ENCODE measurements at places on chromosomes 5 and 9. TPM values are rescaled to one million over a fixed set of nuclear protein-coding genes. Genes with fewer than 3 reads are reported as not detected.

Gene NUDT12
- 19.1 TPM for polyA plus RNA-seq

Gene ACTBL2
- polyA plus RNA-seq, result not detected

Gene IFNA13
- polyA plus RNA-seq, result not detected

Gene STXBP1
- 169 TPM for polyA plus RNA-seq

Gene FAF2
- 44.3 TPM for polyA plus RNA-seq

Gene HINT2
- 34.4 TPM for polyA plus RNA-seq

Gene PCDHAC1
- 11.6 TPM for polyA plus RNA-seq

Gene DRD1
- 10.2 TPM for polyA plus RNA-seq

Gene PDCD1LG2
- polyA plus RNA-seq, result 0.71 TPM

Gene NUTM2F
- polyA plus RNA-seq, result not detected

Gene EXOSC3
- polyA plus RNA-seq, result 13.5 TPM

Gene ETF1
- polyA plus RNA-seq, result 34.8 TPM

Gene RIC1
- 5.5 TPM for polyA plus RNA-seq

Gene ZNG1E
- polyA plus RNA-seq, result 144 TPM

Gene GABRG2
- polyA plus RNA-seq, result 568 TPM

Gene ORM2
- not detected for polyA plus RNA-seq

Gene SAXO1
- polyA plus RNA-seq, result not detected

Gene TNC
- 2.9 TPM for polyA plus RNA-seq

Gene LHX3
- polyA plus RNA-seq, result not detected

Gene IRX2
- polyA plus RNA-seq, result 2.1 TPM

Gene ACER2
- not detected for polyA plus RNA-seq

Gene GFI1B
- not detected for polyA plus RNA-seq

Gene SLC45A2
- polyA plus RNA-seq, result not detected

Gene RNF38
- polyA plus RNA-seq, result 15.5 TPM

Gene TSLP
- not detected for polyA plus RNA-seq

Gene CTXN3
- not detected for polyA plus RNA-seq

Gene COL23A1
- 2.1 TPM for polyA plus RNA-seq

Gene GGTA1
- not detected for polyA plus RNA-seq

Gene TNPO1
- polyA plus RNA-seq, result 16.4 TPM

Gene SLC4A9
- polyA plus RNA-seq, result 0.11 TPM

Gene STPG3
- not detected for polyA plus RNA-seq

Gene PSMB7
- polyA plus RNA-seq, result 379 TPM

Gene HAVCR1
- polyA plus RNA-seq, result not detected

Gene TMEM252
- not detected for polyA plus RNA-seq

Gene GARIN3
- 0.70 TPM for polyA plus RNA-seq

Gene IFNW1
- polyA plus RNA-seq, result not detected

Gene IFNE
- not detected for polyA plus RNA-seq

Gene IFNA21
- polyA plus RNA-seq, result not detected

Gene HTR4
- not detected for polyA plus RNA-seq

Gene TAF11L10
- polyA plus RNA-seq, result not detected

Gene CKMT2
- not detected for polyA plus RNA-seq

Gene GPR21
- polyA plus RNA-seq, result 2.5 TPM

Gene ZNF366
- polyA plus RNA-seq, result not detected

Gene GTF3C4
- polyA plus RNA-seq, result 2.9 TPM

Gene WNK2
- polyA plus RNA-seq, result 17.7 TPM

Gene CRB2
- polyA plus RNA-seq, result not detected

Gene LOX
- 46.4 TPM for polyA plus RNA-seq

Gene ZNF879
- polyA plus RNA-seq, result 2.8 TPM

Gene OTP
- not detected for polyA plus RNA-seq

Gene PCDHB8
- not detected for polyA plus RNA-seq

Gene SOX30
- polyA plus RNA-seq, result 0.95 TPM

Gene PCDHGB2
- 0.08 TPM for polyA plus RNA-seq

Gene GPR150
- polyA plus RNA-seq, result not detected

Gene SLC34A1
- polyA plus RNA-seq, result not detected

Gene CBY3
- polyA plus RNA-seq, result not detected

Gene ABCA2
- polyA plus RNA-seq, result 0.60 TPM
